Activated CD4-positive, alpha-beta memory T cell treated with anti-CD3 and anti-CD28 coated beads, Interleukin-2, amount 10 ng/mL, durations not matched to agents 7 days and 5 days (primary cell): ENCODE measurements at places on chromosomes 16 and 17. TPM values are rescaled to one million over a fixed set of nuclear protein-coding genes. Genes with fewer than 3 reads are reported as not detected.

DNA sequence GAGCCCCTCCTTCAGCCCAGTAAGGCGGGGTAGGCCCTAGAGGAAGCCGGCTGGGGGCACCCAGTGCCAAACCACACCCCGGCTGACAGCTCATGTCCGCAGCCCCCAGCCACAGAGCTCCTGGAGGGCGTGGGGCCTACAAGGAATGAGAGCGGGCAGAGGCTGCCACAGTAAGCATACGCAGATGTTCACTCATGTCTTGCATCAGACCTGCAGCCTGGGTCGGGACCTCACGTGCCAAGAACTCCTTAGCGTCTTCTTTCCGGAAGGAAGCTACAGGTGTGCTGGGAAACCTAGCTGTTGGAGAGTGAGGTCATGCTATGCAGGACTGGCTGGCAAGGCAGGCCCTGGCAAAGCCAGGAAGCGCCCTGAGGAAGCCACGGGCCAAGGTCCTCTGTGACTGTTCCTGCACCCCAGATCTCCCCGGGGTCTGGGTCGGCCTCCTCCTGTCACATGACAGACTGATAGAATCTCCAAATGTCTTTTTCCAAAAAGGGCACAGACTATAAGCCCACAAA, 1.6 kb downstream of the ZNF598 start:
- peaks cover 51% of the 10 kb centered on the region for H3K4me1 ChIP-seq

GRCh38 chr16:19132255-19132654, 18.5 kb downstream of the ITPRIPL2 start:
- H3K4me1 ChIP-seq: peaks cover 45% of the 10 kb centered on the region
- no peak for DNase-seq
- no peak overlapping the region for H3K4me3 ChIP-seq
- H3K36me3 ChIP-seq: no peaks in the 10 kb centered on the region
- no peak overlapping the region for H3K27ac ChIP-seq

- H3K4me1 ChIP-seq: peaks cover 54% of the 10 kb centered on the region
- peak overlapping the region; percentile 34 for H3K27ac ChIP-seq
- H3K36me3 ChIP-seq: peaks cover 22% of the 10 kb centered on the region
- peak; percentile 57 for DNase-seq
- H3K27me3 ChIP-seq: no peaks in the 10 kb centered on the region
These were observed 2.6 kb downstream of the KAT2A start for GRCh38 chr17:42118545-42118944.

- DNase-seq: no peak
- H3K27ac ChIP-seq: no peak overlapping the region
- no peaks in the 10 kb centered on the region for H3K36me3 ChIP-seq
- H3K4me1 ChIP-seq: peaks cover 5% of the 10 kb centered on the region
- H3K27me3 ChIP-seq: peaks cover 53% of the 10 kb centered on the region
- no peak overlapping the region for H3K4me3 ChIP-seq
These were observed 21.1 kb downstream of the CACNG4 start for GRCh38 chr17:66985338-66986237.

GRCh38 chr16:11308493-11309283, 27.6 kb upstream of the PRM1 start:
- DNase-seq: no peak
- H3K4me1 ChIP-seq: peaks cover 62% of the 10 kb centered on the region
- H3K36me3 ChIP-seq: peaks cover 5% of the 10 kb centered on the region

GRCh38 chr17:13384626-13385025, 217.1 kb downstream of the HS3ST3A1 start:
- no peak for DNase-seq
- H3K36me3 ChIP-seq: no peaks in the 10 kb centered on the region
- no peak overlapping the region for H3K4me3 ChIP-seq
- H3K27me3 ChIP-seq: peaks cover 2% of the 10 kb centered on the region

DNA sequence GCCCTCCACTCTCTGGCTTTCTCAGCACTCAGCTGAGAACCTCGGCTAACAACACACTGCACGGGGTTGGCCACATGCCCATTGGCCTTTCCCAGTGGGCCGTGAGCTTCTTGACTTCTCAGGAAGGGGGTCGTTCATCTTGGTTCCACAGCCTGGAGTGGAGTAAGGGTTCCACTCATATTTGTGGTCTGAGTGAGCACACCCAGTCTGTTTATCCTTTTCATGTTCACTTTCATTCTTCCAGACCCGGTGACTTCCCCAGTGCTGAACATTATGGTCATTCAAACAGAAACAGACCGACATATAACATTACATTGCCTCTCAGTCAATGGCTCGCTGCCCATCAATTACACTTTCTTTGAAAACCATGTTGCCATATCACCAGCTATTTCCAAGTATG, 8.2 kb downstream of the MILR1 start:
- no peak overlapping the region for H3K27ac ChIP-seq
- no peak overlapping the region for H3K4me3 ChIP-seq
- H3K36me3 ChIP-seq: peaks cover 2% of the 10 kb centered on the region
- no peak for DNase-seq

GRCh38 chr17:55859301-55859795, 108.5 kb downstream of the PCTP start:
- no peaks in the 10 kb centered on the region for H3K4me1 ChIP-seq
- no peaks in the 10 kb centered on the region for H3K36me3 ChIP-seq
- H3K27me3 ChIP-seq: peaks cover 2% of the 10 kb centered on the region
- no peak overlapping the region for H3K4me3 ChIP-seq

- DNase-seq: no peak
- H3K36me3 ChIP-seq: no peaks in the 10 kb centered on the region
- H3K27me3 ChIP-seq: no peaks in the 10 kb centered on the region
- H3K27ac ChIP-seq: no peak overlapping the region
- no peaks in the 10 kb centered on the region for H3K4me1 ChIP-seq
These were observed 12.9 kb upstream of the WFIKKN1 start for GRCh38 chr16:617855-618254.

DNA sequence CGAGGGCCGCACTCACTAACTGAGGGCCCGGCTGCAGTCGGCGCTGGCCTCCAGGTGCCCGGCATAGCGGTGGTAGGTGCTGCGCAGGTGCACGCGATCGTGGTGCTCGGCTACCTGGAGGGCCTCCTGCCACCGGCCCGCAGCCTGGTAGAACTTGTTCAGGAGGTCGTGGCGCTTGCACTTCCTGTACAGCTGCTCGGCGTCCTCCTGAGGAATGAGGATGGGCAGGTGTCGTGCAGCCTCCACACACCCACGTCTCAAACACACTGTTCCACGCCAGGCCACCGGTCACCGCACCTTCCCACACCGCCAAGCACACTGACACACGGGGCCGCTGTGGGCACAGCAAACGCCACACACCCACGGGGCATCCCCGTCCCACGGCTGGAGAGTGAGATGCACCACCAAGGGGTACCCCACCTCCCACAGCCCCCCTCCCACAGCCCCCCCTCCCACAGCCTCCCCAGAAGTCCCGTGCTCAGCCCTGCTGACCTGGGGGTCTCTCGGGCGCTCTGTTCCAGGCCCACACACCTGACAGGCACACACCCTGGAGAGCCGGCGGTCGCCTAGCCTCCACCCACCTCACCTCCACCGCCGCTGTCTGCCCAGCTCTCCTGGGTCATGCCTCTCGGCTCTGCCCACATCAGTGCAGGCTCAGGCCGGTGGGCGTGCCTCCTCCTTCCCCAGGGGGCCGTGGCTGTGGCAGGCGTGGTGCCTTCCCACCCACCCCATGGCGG, 7.4 kb upstream of the TMEM204 start:
- no peaks in the 10 kb centered on the region for H3K27me3 ChIP-seq
- H3K36me3 ChIP-seq: no peaks in the 10 kb centered on the region
- H3K4me3 ChIP-seq: no peak overlapping the region
- DNase-seq: no peak
- no peak overlapping the region for H3K27ac ChIP-seq
- H3K4me1 ChIP-seq: peaks cover 25% of the 10 kb centered on the region

GRCh38 chr17:82042649-82043048, 5.2 kb upstream of the DCXR start:
- no peak overlapping the region for H3K4me3 ChIP-seq
- peaks cover 4% of the 10 kb centered on the region for H3K36me3 ChIP-seq
- no peak overlapping the region for H3K27ac ChIP-seq

GRCh38 chr17:10063730-10064241, 134.6 kb downstream of the GAS7 start:
- no peak overlapping the region for H3K27ac ChIP-seq
- H3K36me3 ChIP-seq: no peaks in the 10 kb centered on the region
- DNase-seq: no peak
- H3K4me3 ChIP-seq: no peak overlapping the region
- H3K27me3 ChIP-seq: no peaks in the 10 kb centered on the region
- no peaks in the 10 kb centered on the region for H3K4me1 ChIP-seq

DNA sequence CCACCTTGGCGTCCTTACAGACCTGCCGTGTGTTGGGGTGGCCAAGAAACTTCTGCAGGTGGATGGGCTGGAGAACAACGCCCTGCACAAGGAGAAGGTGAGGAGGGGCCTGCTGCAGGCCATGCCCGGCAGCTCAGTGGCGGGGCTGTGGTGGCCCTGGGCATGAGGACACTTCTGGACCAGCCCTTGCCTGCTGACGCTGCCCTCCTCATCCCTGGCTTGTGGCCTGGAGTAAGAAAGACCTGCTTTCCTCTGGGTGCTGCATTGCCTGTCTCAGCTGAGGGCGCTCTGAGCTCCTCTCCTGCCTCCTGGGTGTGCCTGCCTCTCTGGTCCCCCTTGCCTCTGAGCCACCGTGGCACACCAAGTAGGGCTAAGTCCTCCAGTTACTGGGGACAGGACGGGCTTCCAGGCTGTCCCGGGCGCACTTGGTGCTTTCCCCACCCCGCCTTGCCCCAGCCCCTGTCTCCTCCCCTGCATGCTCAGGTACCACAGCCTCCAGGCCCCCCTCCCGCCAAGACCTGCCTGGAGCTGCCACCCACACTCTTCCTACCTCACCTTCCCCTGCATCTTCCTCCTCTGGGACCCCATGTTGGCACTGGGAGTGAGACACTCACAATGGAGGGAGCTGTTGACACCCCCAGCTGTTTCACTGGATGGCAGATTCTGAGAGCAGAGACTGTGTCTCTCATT, 8.7 kb downstream of the ENDOV start:
- H3K27ac ChIP-seq: no peak overlapping the region
- no peaks in the 10 kb centered on the region for H3K36me3 ChIP-seq
- no peak for DNase-seq
- peaks cover 19% of the 10 kb centered on the region for H3K4me1 ChIP-seq

DNA sequence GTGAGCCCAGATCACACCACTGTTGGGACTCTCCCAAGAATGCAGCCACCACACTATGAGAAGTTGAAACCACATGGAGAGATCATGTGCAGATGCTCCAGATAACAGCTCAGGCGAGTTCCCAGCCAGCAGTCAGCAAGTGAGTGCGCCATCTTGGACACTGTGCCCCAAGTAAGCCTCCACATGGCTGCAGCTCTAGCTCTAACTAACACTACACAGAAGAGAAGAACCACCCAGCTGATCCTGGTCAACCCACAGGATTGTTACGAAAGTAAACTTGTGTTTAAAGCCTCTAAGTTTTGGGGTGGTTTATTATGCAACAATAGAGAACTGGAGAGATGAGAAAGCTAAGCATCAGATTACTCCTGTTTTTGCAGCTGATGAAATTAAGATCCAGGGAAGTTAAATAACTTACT, 25.8 kb downstream of the SLC38A7 start:
- H3K4me3 ChIP-seq: no peak overlapping the region
- no peak for DNase-seq
- no peaks in the 10 kb centered on the region for H3K36me3 ChIP-seq
- no peak overlapping the region for H3K27ac ChIP-seq
- H3K4me1 ChIP-seq: no peaks in the 10 kb centered on the region
- H3K27me3 ChIP-seq: peaks cover 3% of the 10 kb centered on the region

DNA sequence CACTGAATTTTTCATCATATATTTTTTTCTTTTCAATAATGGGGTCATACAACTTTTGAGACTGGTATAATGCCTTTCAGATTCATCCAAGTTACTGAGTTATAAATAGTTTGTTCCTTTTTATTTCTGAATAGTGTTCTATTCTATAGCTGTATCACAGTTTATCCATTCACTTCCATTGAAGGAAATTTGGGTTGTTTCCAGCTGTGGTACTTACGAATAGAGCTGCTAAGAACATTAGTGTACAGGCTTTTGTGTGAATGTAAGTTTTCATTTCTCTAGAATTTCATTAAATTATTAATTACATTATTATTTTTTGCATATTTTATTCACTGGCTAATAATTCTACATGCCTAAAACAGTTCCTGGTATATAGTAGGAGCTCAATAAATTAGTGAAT, 52.9 kb downstream of the SNTB2 start:
- no peaks in the 10 kb centered on the region for H3K27me3 ChIP-seq
- no peaks in the 10 kb centered on the region for H3K4me1 ChIP-seq
- DNase-seq: no peak
- H3K27ac ChIP-seq: no peak overlapping the region
- peaks cover 3% of the 10 kb centered on the region for H3K36me3 ChIP-seq
- H3K4me3 ChIP-seq: no peak overlapping the region

The HS3ST2 gene
- total RNA-seq: not detected

The ARHGDIG gene
- not detected for total RNA-seq

The CLDN9 gene
- total RNA-seq: 0.28 TPM

The SLC5A11 gene
- total RNA-seq: not detected

The EIF1 gene
- total RNA-seq: 933 TPM

The STX1B gene
- total RNA-seq: 1.5 TPM

The MT3 gene
- 1.8 TPM for total RNA-seq
